ENCODE measurements at places on chromosomes 7 and 10.

GRCh38 chr7:105297985-105298384 is 90.7 kb downstream of the SRPK2 start:
- DNase-seq: no peak

GRCh38 chr10:101812606-101813005 is 5.6 kb downstream of the OGA start:
- no peak for DNase-seq

DNA sequence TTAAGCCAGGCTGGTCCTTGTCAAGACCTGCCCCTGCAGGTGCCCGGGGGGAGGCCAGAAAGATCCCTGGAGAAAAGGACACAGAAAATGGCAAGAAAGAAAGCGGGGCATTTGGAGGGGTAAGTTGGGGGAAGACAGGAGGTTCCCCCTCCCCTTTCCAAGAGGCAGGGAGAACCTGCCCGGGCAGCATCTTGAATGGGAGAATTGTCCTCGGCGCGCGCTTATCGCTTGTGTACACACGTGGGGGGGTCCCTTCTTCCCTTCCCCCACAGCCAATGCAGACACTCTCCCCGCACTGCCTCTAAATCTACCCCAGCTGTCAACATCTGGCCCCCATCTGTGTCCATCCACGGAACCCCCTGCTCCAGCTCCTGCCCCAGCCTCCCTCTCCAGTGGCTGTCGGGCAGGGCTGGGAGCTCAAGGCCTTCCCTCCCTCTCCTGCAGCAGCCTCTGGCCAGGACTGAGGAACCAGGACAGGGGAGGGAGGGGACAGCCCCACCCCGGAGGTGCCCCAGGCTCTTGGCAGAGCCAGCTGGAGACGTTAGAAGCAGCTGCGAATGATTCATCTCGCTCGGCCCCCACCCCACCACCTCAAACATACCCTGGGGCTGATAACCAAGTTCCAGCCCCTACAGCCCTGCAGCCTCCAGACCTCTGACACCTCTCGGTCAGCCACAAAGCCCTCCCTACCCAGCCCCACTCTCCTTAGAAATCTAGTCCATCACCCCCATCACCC is 25.3 kb downstream of the EPHB4 start:
- peak; percentile 89 for DNase-seq

- DNase-seq: no peak
These were observed 58.2 kb downstream of the TMEM270 start for GRCh38 chr7:73918926-73919693.

GRCh38 chr10:117186832-117187615 is 10.3 kb upstream of the KCNK18 start:
- no peak for DNase-seq
